Germinal center (tissue), 1 donor: ENCODE measurements at places on chromosomes 2 and 18.

- no peak for DNase-seq
These were observed 236.8 kb upstream of the FAM98A start for GRCh38 chr2:33835911-33836310.

GRCh38 chr2:28684142-28684858 lies 67.3 kb upstream of the PPP1CB start:
- DNase-seq = no peak

GRCh38 chr2:28423856-28424605 lies 31.4 kb downstream of the FOSL2 start:
- DNase-seq = no peak

- no peak for DNase-seq
These were observed 60.4 kb upstream of the TWIST2 start for GRCh38 chr2:238787501-238787900.

DNA sequence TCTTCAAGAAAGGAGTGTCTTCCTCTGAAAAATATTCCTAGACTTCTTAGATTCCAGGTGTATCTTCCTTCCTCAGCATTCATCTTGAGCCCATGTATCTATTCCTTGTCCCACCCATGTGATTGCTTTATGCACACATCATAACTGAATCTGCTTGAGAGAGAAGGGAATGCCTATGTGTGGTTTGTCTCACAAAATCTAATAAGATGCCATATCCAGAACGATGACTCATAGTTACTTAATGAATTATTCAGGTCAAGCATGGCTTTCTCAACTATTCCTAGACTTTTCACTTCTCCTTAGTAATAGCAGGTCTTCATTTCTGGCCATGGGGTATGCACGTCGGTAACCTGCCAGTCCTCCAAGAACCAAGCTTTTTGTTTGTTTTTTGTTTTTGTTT lies 121.8 kb downstream of the SETBP1 start:
- no peak for DNase-seq

DNA sequence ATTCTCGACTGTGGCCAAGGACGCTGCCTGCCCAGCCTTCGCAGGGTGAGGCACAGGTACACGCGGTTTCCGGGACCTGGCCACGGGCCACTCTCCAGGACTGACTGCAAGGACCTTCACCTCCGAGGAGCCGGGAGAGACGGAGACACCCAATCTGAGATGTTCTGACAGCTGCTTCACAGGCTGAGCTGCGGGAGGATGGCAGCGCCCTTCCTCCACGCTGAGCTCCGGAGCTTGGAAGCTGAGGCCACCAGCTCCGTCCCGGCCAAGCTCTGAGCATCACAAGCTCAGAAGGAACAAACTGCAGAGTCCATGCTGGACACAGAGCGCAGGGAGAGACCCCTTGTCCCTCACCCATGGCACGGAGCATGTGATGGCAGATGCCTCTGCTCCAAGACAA lies 71.1 kb upstream of the CTDP1 start:
- no peak for DNase-seq

DNA sequence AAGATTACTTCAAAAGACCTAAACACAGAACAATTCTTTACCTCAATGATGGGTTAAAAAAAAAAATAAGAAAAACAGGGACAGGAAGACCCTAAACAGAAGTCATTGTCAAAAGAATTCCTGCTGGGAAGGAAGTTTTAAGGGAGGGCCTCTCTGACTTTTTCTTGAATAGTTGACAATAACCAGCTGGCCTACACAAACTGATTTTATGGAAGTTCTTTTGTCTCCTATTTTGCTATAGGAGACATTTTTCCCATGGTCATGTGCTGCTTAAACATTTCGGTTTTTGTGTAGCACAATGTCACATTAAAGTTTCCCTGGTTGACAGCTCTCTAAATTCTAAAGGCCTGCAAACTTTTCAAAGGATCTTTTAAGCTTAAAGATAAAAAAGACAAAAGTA lies 55.3 kb downstream of the RFTN2 start:
- DNase-seq = no peak

DNA sequence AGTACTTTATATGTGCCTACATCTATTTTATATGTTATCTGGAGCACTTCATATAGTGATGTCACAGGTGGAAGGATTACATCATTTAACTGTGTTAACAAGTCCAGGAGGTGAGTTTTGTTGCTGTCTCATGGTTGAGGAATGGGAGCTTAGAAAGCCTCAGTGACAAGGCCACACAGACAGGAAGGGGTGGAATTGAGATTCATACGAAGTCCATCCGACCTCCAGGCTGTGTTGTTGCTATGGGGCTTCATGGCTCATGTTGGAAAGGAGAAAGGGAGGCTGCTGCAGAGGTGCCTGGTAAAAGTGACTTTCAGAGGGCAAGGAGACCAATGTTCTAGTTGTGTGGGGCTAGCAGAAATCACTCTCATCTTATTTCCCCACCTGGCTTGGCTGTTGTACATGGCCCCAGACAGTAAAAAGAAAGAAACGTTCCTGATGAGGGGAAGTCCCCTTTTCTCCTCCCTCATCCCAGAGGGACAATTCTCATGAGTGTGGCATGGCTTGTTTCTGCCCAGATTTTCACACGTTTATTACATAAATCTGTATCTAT lies 31.0 kb upstream of the GREB1 start:
- DNase-seq = no peak

DNA sequence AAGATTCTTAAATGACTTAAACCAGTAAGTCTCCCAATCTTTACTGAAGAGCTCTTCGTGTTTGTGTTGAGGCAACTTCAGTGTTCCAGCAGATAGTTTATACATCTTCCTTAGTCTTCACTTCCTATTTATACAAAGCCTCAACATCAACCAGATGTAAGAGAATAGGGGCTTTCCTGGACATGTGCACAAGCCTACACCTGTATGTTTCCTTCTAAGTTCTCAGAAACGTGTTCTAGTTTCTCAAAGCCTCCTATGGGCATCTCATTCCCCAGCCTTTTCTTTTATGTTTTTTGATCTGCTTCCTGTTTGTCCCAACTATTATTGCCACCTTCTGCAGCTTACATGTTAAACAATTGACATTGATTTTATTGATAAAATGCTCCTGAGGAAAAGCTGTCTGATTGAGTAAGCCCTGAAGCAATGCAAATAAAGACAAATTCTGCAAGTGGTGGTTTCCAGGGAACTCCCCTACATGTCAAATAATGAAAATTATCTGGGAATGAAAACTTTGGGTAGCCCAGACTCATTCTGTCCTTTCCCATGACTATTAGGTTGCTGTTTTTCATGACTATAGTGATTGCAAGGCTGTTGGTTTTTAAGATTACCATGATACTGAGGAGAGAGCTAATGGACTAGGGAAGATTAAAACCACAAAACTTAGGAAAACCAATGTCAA lies 663.3 kb upstream of the ACVR2A start:
- peak; percentile 5 for DNase-seq

- DNase-seq = no peak
These were observed 170.7 kb downstream of the STK39 start for GRCh38 chr2:168076731-168077130.

GRCh38 chr2:192412394-192412793 lies 217.7 kb upstream of the TMEFF2 start:
- no peak for DNase-seq

DNA sequence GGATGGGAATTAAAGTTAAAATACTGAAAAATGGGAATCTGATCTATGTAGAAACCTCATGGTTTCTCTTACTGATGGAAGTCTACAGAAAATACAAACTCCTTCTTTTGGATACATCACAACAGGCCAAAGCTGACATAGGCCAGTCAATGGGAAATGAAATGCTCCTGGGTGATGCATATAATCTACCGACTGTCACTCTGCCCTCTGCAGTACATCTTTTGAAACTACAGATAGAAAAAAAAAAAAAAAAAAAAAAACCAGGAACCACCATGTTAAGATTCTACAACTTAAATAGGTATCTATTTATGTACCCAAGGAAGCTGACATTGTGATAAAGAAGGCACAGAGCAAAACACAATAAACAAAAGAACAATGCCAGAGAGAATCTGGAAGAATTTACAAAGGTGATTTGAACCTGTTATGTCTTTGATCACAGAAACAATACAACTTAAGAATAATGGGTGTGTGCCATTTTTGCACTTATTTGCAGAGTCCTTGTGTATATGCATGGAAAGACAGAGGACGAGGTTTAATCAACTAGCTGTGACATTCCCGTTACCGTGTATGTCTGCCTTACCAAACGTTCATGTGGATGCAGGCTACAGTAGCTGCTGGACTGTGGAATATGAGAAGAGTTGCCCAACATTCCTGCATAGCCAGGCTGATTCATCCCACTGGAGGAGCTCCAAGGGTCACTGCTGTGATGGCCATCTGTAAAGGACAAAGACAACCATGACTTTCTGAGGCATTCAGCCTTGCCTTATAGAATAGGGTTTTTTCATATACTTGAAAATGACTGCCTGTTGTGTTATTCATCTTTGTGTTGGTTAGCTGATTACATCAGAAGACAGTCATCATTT lies 312.7 kb downstream of the TCF4 start:
- peak; percentile 13 for DNase-seq

DNA sequence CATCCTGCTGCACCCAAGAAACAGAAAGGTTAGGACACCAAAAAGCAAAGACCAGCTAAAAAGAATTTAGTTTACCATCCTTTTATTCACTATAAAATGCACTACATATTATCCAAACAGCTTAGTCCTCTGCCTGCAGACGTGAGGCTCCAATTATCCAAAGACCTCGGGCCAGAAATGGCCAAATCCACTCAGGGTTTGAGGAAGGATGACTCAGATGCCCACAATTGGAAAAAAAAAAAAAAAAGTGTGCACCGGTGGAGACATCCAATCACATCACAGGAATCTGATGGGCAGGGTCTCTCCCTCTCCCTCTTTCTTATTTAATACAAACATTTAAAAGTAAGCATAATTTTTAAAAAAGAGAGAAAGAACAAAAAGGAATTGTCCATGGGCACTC lies 65.7 kb downstream of the TRABD2A start:
- no peak for DNase-seq

DNA sequence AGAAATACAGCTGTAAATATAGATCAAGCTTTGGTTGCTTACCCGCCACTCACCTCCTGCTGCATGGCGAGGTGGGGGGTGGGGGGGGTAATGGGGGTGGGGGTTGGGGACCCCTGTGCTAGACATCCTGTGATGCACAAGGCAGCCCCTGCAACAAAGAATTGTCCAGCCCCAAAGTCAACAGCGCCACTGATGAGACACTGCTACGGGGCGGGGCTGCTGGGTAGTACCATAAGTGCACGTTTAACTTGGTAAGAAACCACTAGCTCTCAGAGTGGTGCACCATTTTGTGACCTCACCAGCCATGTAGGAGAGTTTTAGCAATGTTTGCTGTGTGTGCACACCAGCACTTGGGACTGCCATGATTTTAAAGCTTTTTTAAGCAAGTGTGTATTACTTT lies 40.3 kb downstream of the SNORC start:
- DNase-seq = no peak

- DNase-seq = no peak
These were observed 266.3 kb upstream of the LINC00305 start for GRCh38 chr18:64415218-64415617.

GRCh38 chr2:49972699-49973098 lies 818.4 kb upstream of the FSHR start:
- DNase-seq = no peak

GRCh38 chr18:48679236-48679635 lies 140.4 kb downstream of the CTIF start:
- DNase-seq = no peak

GRCh38 chr2:72893594-72894319 lies 6.5 kb downstream of the SPR start:
- peak; percentile 38 for DNase-seq

DNA sequence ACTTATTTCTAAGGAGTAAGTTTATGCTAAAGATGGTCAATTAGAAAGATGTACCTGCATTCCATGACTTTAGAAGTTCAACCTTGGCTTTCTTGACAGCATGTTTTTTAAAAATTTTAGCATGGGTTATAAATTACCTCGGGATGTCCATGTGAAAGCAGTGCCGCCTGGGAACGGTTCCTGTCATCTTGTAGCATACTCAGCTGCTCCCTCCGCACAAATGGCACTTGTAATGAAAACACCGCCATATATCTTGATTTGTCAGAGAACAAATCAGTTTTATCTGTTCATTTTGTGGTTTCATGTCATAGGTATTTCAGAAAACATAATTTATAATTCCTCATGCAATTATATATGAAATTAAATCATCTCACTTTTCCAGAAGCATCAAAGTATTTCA lies 38.3 kb downstream of the SATB2 start:
- no peak for DNase-seq

GRCh38 chr2:21837168-21837960 lies 713.6 kb downstream of the TDRD15 start:
- no peak for DNase-seq

- peak; percentile 59 for DNase-seq
These were observed 25.3 kb upstream of the MFSD6 start for GRCh38 chr2:190382851-190383250.

DNA sequence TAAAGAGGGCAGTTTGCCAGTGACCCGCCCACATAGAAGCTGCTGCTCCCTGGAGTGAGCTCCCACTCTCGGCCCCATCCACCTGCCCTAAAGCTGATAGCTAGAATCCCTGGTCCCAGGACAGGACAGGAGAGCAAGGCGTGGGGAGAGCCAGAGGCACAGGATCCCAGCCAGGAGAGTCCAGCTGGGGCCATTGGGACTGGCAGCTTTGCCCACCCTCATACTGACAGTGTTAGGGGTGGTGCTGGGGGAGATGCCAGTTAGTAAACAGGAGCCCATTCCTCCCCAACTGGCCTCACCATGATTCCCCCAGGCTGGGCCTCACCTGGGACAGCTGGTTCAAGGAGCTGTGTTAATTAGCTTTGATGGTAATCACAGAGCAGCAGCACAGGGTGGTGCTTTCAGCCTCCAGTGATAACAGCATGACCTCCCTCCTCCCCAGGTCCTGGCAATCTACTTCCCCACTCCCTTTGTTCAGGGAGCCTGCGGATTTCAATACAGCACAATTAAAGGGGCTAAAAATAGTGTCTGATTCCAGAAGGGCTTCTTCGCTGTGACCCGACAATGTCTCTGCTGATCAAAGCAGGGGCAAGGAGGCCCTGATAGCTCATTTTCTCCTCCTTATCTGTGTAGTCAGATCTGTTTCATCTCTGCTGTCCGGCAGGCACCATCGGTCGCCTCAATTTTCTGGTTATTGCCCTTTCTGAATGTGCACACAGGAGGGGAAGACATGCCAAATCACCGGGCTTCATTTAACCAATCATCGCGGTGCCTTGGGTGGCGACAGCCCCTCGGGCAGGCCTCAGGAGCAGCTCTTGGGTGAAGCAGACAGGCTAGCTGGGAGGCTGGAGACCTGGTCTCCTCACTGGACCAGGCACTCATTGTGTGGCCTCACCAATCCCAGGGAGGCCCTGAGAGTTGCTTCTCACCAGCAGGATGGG lies 119.9 kb upstream of the TEX51 start:
- no peak for DNase-seq
